Lung (tissue), 17 donors: ENCODE measurements at places on chromosomes 7 and 10. TPM values are rescaled to one million over a fixed set of nuclear protein-coding genes. Genes with fewer than 3 reads are reported as not detected.

ACBD5 gene
- 25.3 TPM for total RNA-seq

DNA sequence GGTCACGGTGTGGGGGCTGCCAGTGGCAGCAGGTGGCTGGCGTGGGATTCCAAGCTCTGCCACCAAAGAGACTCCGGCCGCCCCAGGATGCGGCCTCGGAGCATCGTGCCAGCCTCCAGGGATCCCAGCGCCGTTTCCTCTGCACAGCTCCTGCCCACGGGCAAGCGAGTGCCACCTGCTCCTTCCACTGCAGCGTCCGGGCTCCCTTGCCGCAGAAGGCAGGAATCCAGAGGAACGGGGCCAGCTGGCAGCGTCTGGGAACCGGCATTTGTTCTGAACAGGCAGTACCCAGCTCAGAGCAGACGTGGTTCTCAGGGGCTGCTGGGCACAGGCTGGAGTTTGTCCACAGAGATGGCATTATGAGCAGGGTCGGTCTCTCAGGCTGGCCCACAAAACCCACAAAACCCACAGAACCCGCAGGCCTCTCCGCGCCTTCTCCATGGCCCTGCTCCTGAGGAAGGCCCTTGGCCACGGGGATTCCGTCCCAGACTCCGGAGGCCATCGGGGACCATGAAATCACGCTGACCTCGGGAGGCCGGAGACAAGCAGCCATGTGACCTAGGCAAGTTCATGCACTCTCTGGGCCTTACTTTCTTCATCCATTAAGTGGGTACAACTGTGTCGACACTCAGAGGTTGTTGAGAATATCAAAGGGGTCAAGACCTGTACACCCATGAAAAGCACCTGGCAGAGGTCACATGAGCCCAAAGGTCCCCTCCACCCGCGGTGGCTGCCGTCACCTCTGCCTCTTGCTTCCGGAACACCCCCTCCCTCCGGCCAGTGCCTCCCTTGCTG is 72.1 kb upstream of the TNRC18 start:
- no peak for DNase-seq

DNA sequence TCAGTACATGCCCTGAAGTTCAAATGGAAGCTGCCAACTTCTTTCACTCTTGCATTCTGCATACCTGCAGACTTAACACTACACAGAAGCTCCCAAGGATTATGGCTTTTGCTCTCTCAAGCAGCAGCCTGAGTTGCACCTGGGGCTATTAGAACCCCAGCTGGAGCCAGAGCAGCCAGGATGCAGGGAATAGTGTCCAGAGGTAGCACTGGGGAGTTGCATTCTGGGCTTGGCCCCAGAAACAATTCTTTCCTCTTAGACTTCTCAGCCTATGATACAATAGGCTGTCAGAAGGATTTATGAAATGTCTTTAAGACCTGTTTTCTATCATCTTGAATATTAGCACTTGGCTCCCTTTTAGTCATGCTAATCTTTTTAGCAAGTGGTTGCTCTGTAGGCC is 886.7 kb upstream of the GHITM start:
- no peak for DNase-seq

GRCh38 chr10:71806704-71807556 is 33.6 kb upstream of the VSIR start:
- DNase-seq: no peak

DNA sequence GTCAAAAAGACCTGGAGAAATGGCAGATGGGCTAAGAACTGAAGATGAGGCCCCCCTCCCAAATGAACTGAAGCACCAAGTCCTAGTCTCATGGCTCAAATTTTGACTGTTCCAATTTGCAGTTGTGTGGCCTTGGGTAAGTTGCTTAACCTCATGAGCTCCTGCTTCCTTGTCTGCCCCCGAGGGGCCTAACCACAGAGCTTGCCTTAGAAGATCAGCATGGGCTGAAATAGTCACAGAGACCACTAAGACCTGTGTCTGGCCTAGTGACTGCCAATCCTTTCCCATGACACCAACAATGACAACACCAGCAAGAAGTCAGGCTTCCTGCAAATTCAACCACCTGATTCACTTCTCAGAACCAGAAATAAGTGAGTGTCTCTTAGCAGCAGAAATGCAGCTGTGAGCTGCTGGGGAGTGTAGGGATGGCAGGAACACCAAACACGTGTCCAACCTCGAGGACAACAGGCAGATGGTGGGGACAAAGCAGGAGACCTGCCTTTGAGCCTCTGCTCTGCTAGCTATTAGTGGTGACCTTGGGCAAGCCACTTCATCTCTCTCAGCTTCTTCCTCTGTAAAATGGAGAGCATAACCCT is 23.7 kb downstream of the CRHR2 start:
- no peak for DNase-seq

DNA sequence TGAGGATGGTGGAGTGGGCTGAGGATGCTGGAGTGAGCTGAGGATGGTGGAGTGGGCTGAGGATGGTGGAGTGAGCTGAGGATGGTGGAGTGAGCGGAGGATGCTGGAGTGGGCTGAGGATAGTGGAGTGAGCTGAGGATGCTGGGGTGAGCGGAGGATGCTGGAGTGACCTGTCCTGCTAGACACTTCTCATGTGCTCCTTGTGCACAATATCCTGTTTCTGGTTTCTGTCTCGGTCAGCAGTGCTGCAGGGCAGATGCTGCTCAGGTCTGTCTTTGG is 29.2 kb downstream of the ANXA8 start:
- no peak for DNase-seq

ATOH7 gene
- not detected for total RNA-seq

ZDHHC6 gene
- total RNA-seq: 25.8 TPM

DNA sequence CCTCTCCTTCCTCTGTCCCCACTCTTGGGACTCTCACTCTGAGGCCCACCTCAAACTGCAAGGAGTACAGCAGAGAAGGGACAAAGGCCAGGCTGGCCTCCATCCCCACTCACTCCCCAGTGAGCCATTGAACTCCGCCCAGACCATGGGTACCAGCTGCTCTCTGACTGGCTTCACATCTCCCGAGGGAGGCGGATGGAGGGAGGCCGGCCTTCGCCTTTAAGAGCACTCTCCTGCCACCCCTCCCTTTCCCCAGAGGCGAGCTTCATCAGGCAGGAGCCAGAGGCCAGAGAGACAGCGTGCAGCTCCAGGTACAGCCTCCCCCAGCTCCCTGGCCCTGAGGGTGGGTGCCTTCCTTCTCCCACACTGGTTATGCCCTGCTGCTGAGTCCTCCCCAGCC is 1.8 kb upstream of the LDB3 start:
- DNase-seq: no peak

PSMC2 gene
- total RNA-seq: 106 TPM

DNA sequence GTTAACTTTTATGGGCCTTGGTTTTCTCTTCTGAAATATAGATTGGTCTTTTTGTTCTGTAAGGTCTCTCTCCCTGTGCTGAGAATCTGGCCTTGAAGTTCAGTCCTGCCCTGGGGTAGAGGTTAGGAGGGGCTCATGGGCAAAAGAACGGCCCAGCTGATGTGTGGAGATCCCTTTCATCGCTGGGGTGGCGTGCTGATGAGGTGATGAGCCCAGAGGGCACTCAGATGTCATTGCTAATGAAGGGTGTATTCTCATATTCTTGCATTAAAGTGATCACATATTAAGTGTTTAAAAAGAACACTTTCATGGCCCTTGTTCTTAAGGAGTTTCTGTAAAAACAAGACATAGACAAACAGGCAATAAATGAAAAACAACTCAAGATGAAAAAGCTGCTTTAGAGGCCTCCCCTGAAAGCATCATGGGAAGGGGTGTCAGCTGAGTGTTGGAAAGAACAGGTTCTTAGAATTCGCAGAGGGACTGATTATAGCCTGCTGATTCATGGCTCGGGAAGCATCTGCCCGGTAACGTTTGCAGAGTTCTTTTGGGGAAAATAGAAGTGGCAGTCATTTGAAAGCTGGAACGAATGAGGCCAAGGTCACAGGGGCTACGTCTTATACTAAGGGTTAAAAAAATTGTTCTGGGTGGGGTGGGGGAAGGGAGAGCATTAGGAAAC is 72.5 kb upstream of the GPR158 start:
- DNase-seq: no peak

DNA sequence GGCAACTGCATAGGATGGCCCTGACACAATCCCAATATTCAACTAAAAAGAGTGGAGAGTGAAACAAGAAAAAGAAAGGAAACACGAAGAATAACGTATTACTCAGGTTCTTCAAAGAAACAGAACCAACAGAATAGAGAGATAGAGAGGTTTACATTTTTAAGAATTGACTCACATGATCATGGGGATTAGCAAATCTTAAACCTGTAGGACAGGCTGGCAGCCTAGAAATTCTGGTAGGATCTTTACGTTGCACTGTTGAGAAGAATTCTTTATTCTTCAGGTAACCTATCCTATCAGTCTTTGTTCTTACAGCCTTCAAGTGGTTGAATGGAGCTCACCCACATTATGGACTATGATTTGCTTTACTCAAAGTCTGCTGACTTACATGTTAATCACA is 103.9 kb downstream of the AASS start:
- no peak for DNase-seq

- DNase-seq: no peak
These were observed 1.9 kb downstream of the ZKSCAN1 start for GRCh38 chr7:100017300-100017699.

CALHM3 gene
- total RNA-seq: 0.15 TPM

CSTF2T gene
- total RNA-seq: 25.3 TPM

DNA sequence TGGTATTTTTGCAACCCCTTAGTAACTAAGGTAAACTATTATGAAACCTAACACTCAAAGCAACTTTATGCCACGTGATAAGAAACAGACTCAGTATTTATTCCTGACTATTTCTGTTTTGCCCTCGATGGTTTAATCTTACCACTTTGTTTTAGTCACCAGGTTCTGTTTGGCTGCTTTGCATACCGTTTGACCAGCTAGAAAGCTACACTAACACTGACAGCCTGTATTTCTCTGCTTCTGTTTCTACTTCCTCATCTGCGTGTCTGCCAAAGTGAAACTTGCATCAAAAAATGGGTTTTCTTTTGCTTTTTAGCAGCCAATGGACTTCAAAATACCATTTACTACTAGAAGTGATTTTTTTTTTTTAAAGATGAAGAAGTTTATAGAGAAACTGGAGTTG is 802.5 kb downstream of the GRM8 start:
- peak; percentile 4 for DNase-seq

GRCh38 chr7:44282601-44283171 is 42.7 kb downstream of the CAMK2B start:
- no peak for DNase-seq

DNA sequence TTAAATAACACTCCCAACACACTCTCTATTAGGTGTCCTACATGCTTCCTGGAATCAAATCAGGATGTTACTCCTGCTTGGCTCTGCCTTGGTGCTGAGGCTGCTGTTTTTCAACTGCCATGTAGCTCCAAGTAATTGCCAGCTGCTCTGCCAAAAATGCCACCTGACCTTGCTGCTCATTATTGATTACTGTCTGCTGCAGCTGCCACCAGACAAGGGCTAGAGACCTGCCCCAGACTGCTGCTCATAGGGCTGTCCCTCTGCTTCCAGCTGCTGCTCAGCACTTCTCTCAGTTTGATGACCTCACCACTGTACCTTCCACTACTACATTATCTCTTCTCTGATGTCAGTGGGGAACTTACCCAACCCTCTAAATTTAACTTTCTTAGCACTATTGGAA is 102.5 kb downstream of the PCLO start:
- DNase-seq: no peak

RAMP3 gene
- total RNA-seq: 47.3 TPM

- no peak for DNase-seq
These were observed 270.8 kb upstream of the FZD8 start for GRCh38 chr10:35912615-35913569.

DNA sequence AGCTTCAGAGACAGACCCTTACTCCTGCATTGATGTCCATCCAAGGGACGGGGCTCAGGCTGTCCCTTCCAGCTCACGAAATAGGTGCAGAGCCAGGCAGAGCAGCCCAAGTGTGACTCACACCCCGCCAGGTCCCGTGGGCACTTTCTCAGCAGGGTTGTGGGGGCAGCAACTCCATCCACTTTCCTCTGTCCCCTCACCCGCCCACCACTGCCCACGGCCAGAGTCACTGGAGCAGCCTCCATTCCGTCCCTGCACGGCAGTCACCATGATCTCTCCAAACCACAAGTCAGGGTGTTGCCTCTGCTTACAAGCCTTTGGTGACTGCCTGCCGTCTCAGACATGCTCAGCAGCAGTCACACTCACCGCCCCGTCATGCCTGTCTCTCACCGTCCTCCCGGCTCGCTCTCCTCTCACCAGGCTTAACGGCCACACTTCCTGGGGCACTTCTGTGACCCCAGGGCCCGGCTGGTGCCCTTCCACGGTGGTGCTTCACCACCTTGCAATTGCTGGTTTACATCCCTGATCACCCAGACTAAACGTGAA is 39.3 kb downstream of the CALML3 start:
- DNase-seq: no peak

- DNase-seq: peak; percentile 74
These were observed 1.6 kb downstream of the FZD8 start for GRCh38 chr10:35640474-35640873.

DDIT4 gene
- 155 TPM for total RNA-seq

BAIAP2L1 gene
- total RNA-seq: 24.7 TPM

DNA sequence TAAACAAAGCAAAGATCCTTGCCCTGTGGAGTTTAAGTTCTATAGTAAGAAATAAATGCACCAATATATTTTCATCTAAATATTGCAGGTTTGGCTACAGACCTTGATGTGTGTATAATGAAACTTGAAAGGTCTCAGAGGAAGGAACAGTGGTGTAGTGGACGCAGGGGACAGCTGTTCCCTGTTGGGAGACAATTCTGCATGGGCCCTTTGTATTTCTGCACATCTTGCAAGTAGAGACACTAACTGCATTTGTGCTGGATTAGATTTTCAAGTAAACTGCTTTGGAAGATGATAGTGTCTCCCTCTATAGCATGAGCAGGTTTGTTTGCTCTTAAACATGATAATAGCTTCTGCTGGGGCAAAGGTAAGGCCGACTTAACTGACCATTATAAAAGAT is 57.5 kb upstream of the FAM133B start:
- DNase-seq: no peak

SPDYE16 gene
- not detected for total RNA-seq

- no peak for DNase-seq
These were observed 18.7 kb upstream of the ARID5B start for GRCh38 chr10:61882621-61883370.

PDLIM1 gene
- total RNA-seq: 61.4 TPM

- no peak for DNase-seq
These were observed 75.1 kb upstream of the PTPRZ1 start for GRCh38 chr7:121797657-121798452.

DNA sequence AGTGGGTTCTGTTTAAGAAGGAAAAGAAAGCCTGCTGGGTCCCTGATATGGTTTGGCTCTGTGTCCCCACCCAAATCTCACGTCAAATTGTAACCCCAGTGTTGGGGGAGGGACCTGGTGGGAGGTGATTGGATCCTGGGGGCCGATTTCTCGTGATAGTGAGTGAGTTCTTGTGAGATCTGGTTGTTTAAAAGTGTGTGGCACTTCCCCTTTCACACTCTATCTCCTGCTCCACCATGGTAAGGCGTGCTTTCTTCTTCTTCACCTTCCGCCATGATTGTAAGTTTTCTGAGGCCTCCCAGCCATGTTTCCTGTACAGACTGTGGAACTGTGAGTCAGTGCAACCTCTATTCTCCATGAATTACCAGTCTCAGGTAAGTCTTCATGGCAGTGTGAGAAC is 42.6 kb downstream of the INPP5A start:
- no peak for DNase-seq
